Fibroblast of skin of right biceps (primary cell): ENCODE measurements at places on chromosomes 5 and 9.

- no peak for DNase-seq
Measured at GRCh38 chr5:61523997-61524396, 191.9 kb downstream of the ZSWIM6 start.

DNA sequence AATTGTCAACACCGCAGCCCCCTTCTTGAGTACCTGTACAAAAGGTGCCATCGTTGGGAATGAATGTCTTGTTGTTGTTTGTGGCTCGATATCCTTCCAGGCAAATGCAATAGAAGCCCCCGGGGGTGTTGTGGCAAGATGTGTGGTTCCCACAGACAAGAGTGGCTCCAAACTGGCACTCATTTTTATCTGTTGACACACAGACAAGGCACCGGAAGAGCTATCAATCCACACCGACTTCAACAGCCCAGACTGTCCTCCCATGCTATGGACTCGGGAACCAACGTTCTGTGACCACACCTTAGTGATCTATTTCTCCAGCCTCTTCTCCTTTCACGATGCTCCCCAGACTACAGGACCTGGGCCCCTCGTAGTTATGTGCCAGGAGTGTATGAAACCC is 25.9 kb downstream of the SUSD1 start:
- DNase-seq, result no peak

DNA sequence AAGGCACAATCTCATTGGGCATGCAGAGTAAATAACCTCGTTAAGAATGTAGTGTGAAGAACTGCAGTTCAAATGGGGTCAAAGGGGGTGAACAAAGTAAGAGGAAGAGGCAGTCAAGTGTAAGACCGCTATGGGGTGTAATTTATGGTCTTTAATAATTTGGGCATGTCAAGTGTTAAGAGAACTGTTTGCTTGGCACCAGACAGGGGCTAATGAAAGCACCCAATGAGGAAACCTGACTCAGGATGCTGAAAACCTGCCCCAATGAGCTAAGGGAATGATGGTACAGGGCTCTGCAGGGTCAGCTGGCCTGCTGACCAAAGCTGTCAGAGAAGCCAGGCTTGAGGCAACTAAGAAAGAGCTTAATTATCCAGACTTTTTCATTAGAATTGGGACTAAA is 368.1 kb downstream of the DTWD2 start:
- no peak for DNase-seq

DNA sequence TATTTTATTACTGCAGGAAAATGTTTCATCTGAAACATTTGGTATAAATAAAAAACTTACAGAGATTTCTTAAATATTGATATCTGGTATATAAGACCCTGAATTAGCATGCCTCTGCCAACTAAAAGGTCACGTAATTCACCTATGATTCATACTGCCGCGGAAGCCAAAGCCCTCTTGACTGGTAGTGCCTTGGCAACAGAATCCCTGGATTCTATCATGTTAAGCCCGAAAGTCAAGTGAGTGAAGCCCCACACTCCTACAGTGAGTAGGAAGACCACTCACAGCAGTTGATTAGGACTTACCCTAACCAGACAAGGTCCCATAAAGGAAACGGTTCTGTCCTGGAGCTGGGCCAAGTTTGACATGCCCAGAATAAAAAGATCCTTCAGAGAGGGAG is 175.6 kb upstream of the NREP start:
- no peak for DNase-seq

DNA sequence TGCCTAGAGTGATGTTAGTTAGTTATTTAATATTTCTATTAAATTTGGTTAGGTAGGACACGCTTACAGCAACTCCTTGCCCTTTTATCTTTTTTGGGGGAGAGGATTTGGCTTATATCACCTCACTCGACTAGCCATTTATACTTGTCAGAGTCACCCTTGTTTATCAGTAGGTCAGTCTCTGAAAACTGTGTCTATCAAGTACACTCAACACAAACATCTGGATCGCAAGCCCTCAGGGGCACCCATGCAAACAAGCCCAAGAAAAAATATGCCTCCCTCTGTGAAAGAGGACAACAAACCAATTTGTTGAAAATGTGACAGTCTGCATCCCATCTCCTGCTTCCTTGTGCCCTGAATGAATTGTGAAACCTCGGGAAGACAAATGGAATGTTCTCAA is 139.9 kb downstream of the PLCXD3 start:
- DNase-seq, result no peak

GRCh38 chr9:37953775-37954437 is 50.0 kb upstream of the SLC25A51 start:
- peak; percentile 96 for DNase-seq

DNA sequence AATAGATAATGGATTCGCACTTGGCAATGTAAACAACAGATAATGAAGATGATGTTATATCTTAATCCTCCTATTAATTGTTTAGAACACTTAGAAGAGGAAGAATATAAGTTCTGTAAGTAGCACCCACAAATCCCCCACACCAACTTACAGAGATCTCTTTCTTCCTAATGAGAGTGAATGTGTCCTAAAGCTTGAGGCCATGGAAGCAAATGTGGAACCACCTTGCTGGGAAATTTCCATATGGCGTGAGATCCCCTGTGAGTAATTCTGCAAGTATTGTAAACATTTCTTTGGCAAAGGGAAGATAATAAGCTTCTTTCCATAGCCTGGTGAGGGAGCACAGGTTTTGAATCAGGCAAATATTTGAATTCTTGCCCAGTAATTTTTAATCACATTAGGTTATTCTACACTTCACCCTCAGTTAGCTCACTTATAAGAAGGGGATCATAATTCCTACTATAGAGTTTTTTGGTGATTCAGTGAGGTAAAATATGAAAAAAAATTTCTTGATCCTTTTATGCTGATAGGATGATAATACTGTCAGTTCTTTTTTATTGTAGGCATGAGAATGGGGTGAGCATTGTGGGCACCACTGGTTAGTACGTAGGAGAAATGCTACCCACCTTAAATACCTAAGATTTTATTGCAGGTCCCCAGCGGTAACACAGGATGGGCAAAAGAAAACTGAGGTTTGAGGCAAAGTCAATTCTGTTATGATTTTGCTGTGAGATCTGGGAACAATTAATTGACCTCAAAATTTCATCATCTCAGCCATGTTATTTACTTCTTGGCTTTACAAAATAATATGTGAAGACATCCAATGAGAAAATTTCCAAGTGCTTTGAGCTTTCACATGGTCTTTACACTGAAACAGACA is 574.8 kb downstream of the PSAT1 start:
- peak; percentile 98 for DNase-seq

DNA sequence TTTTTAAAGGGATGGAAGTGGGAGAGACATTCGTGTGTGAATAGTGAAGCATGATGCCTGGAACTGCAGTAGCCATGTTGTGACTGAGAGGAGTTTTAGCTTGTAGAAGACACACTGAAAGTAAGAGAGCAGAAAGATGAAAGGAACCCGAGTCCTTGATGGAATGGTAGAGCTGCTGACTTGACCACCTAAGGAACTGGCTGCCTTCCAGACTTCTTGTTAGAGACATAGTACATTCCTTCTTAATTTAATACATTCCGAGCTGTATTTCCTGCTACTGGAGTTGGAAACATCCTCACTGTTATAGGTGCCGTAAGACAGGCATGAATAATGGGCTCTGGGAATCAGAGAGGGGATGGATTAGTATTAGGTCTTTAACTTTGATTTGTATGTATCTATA is 7.4 kb downstream of the CER1 start:
- peak; percentile 65 for DNase-seq

- no peak for DNase-seq
Measured at GRCh38 chr5:15904899-15905830, 274.4 kb downstream of the MARCHF11 start.

DNA sequence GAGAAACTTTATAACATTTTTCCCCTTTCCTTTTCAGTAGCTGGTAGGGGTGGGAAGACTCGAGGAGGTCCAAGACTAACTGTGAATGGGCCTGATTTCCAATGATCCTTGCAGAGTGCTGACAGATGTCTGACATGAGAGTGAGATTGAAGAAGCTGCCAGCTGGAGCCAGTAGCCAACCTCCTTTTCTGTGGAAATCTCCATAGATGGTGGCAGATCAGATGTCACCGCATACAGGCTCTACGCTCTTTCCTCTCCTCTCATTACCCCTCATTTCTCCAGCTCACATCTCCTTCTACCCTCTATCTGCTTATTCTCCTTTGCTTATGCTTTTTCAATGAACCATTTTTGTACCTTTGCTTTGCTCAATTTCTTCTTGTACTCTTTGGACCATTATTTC is 395.2 kb upstream of the TNC start:
- DNase-seq, result no peak

- DNase-seq, result no peak
Measured at GRCh38 chr9:81390792-81391456, 298.4 kb downstream of the TLE1 start.
